ENCODE measurements at places on chromosomes 2 and 18.

DNA sequence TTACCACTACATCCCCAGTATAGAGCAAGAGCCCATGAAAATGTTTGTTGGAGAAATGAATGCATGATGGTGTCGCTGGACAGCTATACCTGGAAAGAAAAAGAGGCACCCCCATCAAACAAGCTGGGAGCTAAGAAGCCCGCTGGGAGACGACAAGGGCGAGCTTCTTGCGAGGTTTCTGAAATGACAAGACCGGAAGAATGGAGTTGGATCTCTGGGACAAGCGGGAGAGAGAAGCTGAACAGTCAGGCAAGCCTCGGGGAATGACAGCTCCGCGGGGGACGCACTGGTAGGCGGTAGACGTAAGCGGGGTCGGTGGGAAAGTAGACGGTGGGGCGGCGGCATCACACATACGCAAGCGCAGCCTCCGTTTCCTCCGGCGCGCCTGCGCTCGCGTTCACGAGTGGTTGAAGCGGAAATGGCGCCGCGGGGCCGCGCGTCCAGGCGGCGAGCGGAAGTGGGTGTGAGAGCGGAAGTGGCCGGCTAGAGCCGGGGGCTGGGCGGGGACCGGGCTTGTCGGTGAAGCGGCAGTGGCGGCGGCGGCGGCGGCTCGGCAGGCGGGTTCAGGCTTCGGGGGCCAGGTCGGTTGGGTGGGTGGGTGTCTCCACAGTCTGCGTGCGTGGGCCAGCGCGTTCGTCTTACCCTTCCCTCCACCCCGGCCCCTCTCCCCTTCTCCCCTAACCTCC is at the start of gene ARPC2:
ARPC2 (plus strand) TSS at position 516 of the 686 bp plus-strand sequence. CDS start 282 bp downstream, outside the sequence.
- peak; percentile 90 for DNase-seq

DNA sequence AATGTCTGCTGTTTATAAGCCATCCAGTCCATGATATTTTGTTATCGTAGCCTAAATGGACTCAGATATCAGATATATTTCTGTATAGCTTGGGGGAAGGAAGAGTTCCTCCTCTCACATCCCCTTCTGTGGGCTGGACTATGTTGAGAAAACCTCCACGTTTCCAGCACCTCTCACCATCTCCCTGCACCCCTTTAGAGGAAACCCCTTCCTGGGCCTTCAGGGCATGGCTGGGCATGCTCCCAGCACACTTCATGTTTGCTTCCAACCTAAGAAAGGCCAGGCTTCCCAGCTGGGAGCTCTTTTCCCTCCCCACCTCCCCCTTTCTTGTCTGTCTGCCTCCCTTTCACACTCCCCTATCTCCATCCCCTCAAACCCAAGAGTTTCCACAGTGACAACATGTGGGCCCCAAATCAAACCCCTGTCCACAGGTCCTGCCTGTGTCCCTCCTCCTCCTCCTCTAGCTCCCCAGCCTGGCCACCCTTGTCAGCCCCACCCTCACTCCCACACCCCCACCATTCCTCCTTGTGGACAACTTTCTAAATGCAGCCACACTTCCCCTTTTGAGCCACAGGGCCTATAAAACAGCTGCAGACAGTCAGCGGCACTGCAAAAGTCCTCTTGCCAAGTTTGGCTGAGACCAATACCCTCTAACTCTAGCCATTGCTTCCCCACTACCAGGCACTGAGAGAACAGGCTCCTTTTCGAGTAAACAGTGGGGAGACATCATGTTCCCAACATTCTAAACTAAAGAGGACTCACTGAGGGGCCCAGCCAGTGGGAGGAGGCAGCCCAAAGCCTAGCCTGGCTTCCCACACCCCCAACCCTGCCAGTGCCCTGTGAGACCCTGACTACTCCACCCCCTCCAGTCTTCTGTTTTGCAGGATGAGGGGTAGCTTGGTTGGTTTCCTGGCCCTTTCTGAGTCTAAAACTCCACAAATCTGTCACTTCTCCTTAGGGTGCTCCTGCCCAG is 120.5 kb downstream of the ZFP36L2 start:
- DNase-seq: no peak

DNA sequence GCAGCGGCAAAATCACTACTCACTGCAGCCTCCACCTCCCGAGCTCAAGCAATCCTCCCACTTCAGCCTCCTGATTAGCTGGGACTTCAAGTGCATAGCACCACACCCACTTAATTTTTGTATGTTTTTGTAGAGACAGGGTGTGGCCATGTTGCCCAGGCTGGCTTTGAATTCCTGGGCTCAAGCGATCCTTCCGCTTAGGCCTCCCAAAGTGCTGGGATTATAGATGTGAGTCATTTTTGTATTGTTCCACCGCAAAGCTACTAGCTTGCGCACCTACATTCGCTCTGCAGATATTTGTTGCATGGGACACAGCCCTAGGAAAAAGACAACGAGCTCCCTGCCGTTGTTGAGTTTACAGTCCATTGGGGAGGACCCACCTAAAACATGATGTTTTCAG is 173.5 kb upstream of the AGAP1 start:
- DNase-seq: no peak

- DNase-seq: no peak
Observed at GRCh38 chr18:77970814-77971213, 721.2 kb downstream of the GALR1 start.

DNA sequence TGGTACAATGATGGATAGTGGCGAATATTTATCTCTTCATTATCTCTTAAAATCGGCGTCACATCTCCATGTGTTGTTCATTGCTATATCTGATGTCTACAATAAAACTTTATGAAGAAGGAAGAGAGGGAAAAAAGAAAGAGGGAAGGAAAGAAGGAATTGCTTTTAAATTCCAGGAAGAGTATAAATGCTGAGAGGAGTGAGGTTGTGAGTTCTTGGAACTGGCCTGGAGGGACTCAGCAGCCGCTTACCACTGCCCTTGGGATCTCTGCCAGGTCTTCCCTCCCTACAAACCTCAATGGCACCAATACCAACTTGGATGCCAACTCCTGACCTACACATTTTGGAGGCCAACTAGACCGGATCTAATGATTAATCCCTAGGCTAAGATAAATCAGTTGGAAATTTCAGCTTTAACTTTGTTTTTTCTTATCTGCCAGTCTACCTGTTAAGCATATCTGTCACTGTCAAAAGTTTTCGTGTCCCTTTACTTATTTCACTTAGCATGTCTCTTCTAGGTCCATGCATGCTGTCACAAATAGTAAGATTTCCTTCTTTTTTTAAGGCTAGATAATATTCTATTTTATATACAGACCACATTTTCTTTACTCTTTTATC is 9.8 kb downstream of the SCN9A start:
- no peak for DNase-seq

- no peak for DNase-seq
Observed at GRCh38 chr2:108428286-108429009, 20.6 kb upstream of the GCC2 start.

GRCh38 chr18:39033312-39033711 is 1467.7 kb upstream of the CELF4 start:
- DNase-seq: no peak

DNA sequence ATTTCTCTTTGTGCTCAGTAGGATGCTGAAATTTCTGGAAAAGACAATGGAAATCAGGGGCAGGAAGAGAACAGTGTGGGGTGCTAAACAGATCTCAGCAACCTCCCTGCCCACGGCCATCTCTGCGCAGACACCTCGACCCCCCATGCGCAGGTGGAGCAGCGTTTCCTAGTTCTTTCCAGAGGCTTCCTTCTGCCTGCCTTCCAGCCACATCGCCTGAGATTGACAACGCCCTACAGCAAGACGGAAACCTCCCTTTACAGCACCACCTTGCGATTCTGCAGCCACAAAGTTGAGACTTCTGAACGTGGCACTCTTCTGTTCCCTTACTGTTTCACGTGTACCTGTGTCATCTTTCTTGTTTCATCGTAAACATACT is 31.4 kb upstream of the CASP8 start:
- no peak for DNase-seq

- no peak for DNase-seq
Observed at GRCh38 chr18:45662468-45662867, 47.2 kb downstream of the SLC14A2 start.

DNA sequence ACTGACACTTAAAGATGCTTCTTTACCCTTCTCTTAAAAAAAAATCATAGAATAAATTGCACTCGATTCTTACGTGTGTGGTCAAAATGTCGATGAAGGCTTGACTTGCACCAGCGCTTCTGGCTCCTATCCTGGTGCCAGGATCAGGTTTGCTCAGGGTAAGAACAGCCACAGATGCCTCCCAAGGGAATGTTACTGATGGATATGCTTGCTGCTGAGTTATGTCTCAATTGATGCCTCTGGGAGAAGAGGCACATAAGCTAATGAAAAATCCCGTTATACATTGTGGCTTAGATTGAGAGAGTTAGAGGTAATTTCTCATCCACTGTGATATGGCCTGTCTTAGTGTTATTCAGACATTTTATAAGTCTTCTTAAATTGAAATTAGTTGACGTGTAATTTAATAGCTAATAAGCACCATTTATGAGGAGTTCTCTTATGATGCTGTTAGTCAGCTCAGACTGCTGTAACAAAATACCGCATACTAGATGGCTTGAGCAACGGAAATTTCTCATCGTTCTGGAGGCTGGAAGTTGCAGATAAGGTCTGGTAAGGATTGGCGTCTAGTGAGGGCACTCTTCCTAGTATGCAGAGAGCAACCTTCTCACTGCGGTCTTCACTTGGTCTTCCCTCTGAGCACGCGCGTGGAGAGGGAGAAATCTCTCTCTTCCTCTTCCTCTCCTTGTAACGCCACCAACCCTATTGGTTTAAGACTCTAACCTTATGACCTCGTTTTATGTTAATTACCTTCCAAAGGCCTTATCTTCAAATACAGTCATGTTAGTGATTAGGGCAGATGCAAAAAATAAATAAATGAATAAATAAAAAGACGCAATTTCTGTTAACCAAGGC is 116.6 kb upstream of the NOSTRIN start:
- DNase-seq: no peak

GRCh38 chr2:8821276-8822217 is 15.9 kb downstream of the KIDINS220 start:
- no peak for DNase-seq

- no peak for DNase-seq
Observed at GRCh38 chr2:240946654-240947053, 40.5 kb downstream of the CROCC2 start.

DNA sequence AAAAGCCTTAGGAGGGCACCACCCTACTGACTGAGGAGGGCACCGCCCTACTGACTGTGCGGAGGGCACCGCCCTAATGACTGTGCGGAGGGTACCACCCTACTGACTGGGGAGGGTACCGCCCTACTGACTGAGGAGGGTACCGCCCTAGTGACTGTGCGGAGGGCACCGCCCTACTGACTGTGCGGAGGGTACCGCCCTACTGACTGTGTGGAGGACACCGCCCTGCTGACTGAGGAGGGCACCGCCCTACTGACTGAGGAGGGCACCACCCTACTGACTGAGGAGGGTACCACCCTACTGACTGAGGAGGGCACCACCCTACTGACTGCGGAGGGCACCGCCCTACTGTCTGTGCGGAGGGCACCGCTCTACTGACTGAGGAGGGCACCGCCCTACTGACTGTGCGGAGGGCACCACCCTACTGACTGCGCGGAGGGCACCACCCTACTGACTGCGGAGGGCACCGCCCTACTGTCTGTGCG is 150.2 kb upstream of the NFATC1 start:
- DNase-seq: no peak

GRCh38 chr2:55014962-55015939 is 35.0 kb downstream of the RTN4 start:
- peak; percentile 51 for DNase-seq

Data from NCI-H2227 treated with DMSO at 0.1 percent for 48 hours (cell line).